Lung microvascular endothelial cell (primary cell): ENCODE measurements at places on chromosomes 2 and 18.

DNA sequence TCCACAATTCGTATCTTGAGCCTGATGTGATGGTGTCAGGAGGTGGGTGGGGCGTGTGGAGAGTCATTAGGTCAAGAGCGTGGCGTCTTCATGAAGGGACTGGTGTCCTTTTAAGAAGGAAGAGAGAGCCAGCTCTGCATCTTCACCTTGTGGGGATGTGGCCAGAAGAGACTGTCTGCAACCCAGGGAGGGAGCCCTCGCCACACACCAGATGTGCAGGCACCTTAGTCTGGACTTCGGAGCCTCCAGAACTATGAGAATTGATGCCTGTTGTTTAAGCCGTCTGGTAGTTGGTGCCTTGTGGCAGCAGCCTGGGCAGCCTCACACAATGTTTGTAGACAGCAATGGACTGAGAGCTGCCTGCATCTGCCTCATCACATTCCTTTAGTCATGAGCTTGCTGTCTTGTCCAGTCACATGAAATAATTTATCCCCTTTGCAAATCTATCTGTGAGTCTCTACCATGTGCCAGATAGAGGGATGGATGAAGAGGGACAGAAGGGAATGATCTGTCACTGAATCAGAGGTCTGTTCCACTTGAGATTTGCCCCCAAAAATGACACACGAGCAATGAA is 61.0 kb downstream of the MYT1L start:
- no peak for DNase-seq

- no peak for DNase-seq
Measured at GRCh38 chr18:55780586-55781071, 192.6 kb upstream of the TCF4 start.

GRCh38 chr2:164642946-164643555 is 21.8 kb upstream of the GRB14 start:
- no peak for DNase-seq

- peak; percentile 8 for DNase-seq
Measured at GRCh38 chr2:44528595-44528994, 166.8 kb downstream of the CAMKMT start.

DNA sequence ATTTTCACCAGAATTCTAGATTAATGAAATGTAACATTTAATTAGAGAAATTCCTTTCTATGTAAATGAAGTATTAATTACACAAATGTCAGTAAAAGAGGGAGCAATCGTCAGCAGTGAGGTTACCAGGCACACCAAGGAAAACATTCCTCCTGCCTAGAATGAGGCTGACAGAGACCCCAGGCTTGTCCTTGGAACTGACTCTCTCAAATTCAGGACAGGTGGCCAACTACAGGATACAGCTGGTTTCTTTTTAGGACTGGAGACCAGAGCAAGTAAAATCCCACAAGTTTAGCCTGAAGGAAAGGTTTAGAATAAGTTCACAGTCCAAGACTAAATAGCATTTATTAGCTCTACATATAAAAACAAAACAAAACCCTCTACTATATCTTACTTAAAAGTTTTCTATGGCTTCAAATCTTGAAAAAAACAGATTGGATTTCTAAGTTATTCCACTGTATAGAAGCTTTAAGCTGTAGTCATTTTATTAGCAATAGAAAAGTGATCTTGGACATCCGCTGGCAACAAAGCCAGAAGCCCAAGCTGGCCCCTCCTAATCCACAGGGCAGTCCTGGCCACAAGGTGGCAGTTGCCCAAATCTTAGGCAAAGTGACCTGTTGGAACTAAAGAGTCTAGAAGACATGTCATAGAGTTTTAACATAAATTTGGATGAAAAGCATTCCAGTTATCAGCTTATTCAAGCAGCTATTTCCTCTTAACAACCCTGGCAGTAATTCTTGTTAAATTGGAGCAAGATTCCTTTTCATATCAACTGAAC is 81.0 kb downstream of the SP3 start:
- peak; percentile 55 for DNase-seq

DNA sequence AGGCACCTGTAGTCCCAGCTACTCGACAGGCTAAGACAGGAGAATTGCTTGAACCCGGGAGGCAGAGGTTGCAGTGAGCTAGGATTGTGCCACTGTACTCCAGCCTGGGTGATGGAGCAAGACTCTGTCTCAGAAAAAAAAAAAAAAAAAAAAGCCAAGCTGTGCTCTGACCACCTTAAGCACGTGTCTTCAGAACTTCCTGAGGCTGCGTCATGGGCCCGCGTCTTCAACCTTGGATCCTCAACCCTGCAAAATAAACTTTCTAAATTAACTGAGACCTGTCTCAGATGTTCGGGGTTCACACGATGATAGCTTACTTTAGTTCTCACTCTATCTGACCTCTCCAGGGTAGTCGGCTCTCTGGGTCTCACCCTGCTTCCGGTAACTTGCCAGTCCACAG is 65.8 kb upstream of the CABLES1 start:
- no peak for DNase-seq

GRCh38 chr2:111221701-111222100 is 101.0 kb downstream of the BCL2L11 start:
- DNase-seq: no peak

GRCh38 chr2:27024812-27025211 is 8.0 kb upstream of the TMEM214 start:
- no peak for DNase-seq

GRCh38 chr18:55477860-55478581 is 110.0 kb downstream of the TCF4 start:
- DNase-seq: no peak

GRCh38 chr2:54306556-54306955 is 50.5 kb upstream of the TSPYL6 start:
- no peak for DNase-seq

GRCh38 chr2:241413929-241414580 is 58.0 kb downstream of the FARP2 start:
- DNase-seq: no peak

DNA sequence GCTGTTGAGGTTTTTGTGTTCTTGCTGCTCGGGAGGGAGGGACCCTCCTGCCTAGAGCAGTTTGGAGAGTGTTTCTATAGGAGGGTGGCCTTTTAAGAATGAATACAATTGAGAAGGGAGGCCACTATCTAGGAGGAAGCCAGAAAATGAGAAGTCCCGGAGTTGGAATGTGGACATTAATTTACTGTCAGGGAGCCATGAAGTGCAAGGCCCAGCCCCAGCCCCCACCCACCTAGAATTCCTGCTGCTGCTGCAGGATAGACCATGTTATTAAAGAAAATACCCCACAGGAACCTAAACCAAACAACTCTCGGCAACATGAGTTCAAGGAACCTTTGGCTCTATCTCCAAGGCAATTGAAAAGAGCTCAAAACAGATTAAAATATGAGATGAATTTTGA is 46.0 kb downstream of the ZBTB7C start:
- DNase-seq: no peak

- no peak for DNase-seq
Measured at GRCh38 chr2:134783912-134784311, 54.5 kb upstream of the ACMSD start.

GRCh38 chr18:54888933-54889332 is 60.7 kb downstream of the RAB27B start:
- DNase-seq: no peak

GRCh38 chr2:223102040-223102400 is 50.0 kb downstream of the KCNE4 start:
- DNase-seq: no peak

DNA sequence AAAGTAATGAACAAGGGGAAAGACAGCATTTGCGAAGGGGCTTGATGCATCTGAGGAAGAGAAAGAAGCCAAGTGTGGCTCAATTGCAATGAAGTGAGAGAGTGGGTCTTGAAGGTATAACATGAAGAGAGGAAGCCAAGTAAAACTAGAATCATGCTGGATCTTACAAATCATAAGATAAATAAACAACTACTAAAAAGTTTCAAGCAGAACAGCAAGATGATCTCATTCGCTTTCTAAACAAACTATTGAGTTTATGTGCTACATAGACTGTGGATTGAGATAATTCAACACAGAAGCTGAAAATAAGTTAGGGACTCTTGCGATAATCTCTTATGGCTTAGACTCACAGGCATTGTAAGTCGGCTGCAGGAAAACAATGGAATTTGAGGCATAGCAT is 1310.5 kb upstream of the NRXN1 start:
- no peak for DNase-seq

DNA sequence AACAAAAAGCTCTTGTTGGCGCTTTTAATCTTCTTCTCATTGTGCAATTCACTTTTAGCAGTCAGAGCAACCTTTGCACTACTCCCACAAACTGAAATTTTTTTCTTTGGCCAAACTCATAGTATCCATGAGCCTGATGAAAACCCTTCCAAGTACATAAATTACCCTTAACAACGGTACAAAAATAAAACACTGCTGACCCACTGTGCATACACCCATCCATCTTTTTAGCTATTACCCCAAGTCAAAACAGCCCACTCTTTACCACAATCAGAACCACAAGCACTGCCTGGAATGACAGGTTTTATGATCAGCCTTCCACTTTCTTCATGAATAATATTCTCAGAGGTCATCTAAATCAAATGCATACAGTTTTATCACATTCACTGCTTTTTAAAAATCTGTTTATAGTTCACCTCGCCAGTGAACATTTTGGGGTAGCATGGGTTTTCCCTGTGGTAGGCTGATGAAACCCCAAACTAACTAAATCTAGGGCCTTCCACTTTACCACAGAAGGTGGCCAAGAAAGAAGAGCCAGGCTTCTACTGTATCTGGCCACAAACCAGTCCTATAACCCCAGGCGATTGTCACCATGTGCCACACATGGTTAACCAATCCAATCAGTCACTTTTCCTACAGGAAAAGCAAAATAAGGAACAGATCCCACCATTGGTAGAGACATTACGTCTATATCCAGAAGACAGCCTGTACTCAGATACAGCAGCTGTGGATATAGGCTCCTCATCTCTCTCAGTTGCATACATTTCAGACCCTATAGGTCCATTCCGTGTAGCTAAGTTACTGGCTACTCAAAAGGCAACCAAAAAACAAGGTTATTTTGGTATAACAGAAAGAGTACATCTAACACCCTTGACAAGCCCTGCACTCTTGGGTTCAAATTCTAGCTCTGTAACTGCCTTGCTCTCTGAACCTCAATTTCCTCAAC is 171.3 kb downstream of the THADA start:
- DNase-seq: no peak

DNA sequence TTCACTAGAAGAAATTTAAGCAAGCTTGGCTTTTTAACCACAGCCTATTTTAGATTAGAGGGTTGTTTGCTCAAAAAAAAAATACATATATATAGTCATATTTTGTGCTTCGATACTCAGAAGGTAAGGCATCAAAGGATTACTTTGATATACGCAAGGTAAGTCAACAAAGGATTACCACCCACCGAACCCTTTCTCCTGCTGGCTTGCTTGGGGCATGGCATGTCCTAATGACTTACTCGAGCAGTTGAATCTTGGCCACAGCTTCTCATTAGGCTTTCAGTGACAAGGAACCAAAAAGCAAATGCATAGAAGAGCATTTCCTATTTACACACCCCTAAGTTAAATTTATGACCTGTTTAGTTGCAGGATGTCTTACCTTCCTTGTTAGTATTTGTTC is 295.7 kb downstream of the AGAP1 start:
- DNase-seq: no peak

DNA sequence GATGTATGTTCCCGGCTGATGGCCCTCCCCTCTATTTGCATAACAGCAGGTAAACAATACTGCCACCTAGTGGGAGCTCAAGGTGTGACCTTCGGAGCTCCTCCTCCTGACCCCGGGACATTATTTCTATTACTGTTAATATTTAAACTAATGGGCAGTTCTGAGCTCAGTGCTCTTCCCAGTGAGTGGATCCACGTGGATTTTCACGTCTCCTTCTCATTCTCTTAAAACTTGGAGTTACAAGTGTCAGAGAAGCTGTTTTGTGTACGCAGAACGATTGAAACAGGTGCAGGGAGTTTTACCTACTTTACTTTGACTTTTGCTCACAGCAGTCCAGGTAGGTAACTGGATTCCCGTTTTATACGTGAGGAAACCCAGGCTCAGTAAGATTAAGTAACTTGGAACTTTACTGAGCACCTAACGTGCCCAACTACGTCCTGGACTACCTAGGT is 127.3 kb downstream of the PRKCE start:
- DNase-seq: peak; percentile 79

DNA sequence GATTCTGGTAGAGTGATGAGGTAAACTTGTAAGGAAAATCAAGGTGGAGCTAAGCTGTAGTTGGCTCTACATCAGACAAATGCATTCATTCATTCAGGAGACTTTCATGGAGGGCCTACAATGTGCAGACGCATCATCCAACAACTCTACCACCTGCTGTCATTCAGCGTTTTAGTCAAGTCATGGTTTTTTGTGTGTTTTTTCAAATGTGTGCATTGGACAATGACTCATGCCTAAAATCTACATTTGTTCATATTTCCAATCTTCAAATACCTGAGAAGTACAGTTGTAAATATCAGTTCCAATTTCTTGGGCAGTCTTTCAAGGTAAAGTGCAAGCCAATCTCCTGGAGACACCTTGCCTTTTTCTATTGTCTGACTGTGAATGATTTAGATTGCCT is 108.0 kb upstream of the LGALSL start:
- no peak for DNase-seq

DNA sequence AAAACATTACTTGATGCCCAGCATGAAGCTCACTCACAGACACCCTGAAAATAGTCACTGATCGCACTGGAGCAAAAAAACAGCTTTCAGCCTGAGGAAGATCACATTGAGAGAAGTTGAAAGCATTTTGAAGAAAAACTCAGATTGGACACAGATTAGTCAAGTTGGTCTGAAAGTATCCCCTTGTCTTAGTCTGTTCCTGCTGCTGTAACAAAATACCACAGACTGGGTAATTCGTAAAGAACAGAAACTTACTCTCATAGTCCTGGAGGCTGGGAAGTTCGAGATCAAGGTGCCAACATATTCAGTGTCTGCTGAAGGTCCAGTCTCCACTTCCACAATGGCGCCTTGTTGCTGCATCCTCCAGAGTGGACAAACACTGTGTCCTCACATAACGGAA is 14.2 kb upstream of the NDUFV2 start:
- DNase-seq: no peak

- no peak for DNase-seq
Measured at GRCh38 chr2:191799526-191799925, 47.4 kb downstream of the CAVIN2 start.

- no peak for DNase-seq
Measured at GRCh38 chr2:121819846-121820245, 64.4 kb downstream of the TSN start.

DNA sequence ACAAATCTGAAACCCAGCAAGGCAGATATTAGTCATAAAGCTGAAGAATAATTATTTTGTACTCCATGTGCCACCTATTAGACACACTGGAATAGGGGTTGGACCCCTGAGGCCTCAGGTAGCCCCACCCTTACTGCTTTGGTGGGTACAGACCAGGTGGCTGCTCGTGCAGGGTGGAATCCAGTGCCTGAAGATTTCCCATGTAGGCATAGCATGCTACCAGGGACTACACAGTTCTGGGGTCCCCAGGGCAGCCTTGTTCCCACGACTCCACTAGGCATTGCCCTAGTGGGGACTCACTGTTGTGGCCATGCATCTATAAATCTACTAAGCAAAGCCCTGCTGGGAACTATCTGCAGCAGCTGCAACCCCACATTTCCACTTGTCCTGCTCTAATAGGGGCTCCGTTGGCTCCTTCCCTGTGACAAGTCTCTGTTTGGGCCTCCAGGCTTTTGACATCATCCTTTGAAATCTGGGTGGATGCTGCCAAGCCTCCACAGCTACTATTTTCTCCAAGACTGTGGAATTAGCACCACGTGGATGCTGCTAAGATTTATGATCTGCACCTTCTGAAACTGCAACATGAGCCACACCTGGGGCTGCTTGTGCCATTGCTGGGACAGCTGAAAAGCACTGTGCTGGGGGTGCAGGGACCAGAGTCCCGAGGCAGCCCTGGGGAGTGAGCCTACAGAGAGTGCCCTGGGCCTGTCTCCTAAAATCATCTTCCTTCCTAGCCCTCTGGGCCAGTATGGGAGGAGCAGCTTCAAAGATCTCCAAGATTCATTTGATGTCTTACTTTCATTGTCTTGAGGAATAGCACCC is 303.8 kb downstream of the FSIP2 start:
- no peak for DNase-seq
